ENCODE measurements at places on chromosomes 1 and 21.

GRCh38 chr1:117607471-117607870 lies 1.6 kb downstream of the TENT5C start:
- DNase-seq, result no peak

- no peak for DNase-seq
Observed at GRCh38 chr1:39132505-39133339, 71.8 kb upstream of the MACF1 start.

DNA sequence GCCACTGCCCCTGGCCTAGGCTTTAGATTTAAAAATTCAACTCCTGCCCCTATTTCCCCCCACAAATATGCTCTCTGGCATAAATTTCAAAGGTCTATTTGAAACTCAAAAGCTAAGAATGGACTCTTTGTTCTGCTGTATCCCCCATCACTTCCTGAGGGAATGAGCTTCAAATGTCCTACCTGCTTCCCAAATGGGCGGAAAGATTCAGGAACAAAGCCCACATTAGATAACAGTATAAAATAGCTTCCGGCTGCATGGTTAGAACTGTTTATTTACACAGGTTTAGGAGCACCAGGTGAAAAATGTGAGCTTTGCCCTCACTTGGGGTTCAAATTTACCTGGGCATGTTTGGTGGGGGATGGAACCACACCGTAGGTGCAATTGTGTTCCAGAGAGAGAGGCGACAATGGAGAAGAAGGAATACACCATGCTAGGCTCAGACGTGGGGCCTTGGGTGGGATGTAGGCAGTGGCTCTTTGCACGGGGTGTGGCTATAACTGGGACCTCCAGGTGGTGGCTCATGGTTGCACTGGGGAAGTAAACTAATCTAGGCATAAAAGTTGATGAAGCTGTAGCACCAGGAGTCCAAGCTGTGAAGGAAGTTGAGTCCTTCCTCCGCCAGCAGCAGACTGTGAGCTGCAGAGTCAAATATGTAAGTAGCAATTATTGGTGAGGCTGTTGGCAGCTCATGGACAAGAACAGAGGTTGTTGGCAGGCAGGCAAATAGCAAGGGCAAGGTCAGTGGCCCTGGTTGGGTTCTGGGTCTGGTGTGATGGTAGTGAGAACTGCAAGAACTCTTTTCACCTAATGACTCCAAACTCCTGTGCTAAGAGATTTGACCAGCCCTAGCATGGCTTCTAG lies 41.5 kb upstream of the SRSF10 start:
- DNase-seq, result no peak

GRCh38 chr1:47694011-47694890 lies 256.4 kb downstream of the FOXD2 start:
- DNase-seq, result no peak

- no peak for DNase-seq
Observed at GRCh38 chr1:85504417-85504816, 39.5 kb upstream of the DDAH1 start.

GRCh38 chr1:237048803-237049202 lies 6.8 kb downstream of the RYR2 start:
- no peak for DNase-seq

- no peak for DNase-seq
Observed at GRCh38 chr1:41566274-41566885, 81.9 kb upstream of the EDN2 start.

DNA sequence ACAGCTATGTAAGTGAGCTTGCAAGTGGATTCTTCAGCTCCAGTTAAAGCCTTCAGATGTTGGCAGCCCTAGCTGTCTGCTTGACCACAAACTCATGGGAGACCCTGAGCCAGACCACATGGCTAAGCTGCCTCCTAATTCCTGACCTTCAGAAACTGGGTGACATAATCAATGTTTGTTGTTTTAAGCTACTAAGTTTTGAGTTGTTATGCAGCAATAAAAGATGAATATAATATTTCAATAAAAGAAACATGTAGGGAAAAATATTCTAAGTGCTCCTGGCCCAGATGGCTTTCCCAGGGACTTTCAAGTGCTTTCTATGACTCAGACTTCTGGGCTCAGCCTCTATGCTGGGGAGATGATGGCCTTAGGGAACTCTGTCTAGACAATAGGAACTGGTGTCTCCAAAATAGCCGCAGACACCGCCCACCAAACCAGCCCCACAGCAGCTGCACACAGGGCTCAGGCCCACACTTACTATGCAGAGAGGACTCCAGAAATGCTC lies 20.3 kb upstream of the AZIN2 start:
- DNase-seq, result peak; percentile 67

- peak; percentile 75 for DNase-seq
Observed at GRCh38 chr1:6014130-6014999, 22.1 kb upstream of the NPHP4 start.

DNA sequence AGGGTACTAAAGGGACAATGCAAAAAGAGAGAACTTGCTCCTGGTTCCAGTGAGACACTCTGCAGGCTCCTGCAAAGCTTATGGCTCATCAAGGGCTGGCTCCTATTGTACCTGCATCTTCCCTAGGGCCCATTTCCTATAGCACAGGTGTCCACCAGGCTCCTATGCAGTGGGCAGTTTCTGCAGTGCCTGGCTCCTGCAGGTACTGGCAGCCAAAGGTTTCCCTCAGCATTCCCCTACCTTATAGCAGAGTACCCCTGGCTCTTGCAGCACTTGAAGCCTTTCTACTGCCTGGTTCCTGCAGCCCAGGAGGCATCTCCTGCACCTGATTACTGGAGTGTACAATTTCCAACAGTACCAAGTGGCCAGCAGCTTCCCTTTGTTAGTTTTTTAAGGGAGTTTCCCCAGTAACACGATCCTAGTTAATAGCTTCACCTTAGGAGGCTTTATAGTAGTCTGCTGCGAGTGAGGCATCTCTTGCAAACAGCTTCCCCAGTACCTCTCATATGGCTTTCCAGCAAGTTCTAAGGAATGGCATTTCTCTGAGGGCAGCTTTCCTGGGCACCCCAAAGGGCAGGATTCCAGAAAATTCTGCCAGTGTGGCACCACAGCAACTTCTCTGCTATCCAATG lies 141.7 kb downstream of the DENND1B start:
- DNase-seq, result no peak

DNA sequence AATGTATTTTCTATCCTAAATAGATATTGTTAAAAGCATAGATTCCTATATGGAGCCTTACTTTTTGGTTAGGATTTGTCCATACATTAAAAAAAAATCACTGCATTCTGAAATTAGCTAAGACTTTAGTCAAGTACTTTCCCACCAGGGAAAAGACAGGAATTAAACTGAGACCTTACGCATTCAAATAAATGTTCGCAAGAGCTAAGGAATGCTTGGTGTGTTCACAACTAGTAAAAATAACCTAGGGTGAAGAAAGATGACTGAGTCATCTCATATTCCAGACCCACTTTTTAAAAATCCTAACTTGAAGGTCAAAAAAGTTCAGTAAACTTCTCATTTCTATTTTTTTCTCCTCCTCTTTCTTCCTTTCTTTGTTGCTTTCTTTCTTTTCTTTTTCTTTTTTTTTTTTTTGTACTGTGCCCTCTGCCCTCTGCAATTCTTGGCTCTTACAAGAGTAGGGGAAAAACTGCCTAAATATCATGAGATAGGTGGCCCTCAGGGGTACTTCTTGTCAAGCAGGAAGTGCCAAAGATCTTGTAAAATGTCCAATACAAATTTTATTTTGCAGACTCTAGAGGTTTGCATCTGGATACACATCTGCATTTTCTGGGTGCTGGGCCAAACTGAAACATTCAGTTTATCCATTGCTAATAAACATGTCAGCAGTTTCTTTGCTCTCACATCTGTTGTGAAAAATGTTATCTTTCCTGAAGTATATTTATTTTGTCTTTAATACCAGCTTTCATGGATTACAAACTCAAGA lies 121.4 kb upstream of the GORAB start:
- DNase-seq, result no peak

DNA sequence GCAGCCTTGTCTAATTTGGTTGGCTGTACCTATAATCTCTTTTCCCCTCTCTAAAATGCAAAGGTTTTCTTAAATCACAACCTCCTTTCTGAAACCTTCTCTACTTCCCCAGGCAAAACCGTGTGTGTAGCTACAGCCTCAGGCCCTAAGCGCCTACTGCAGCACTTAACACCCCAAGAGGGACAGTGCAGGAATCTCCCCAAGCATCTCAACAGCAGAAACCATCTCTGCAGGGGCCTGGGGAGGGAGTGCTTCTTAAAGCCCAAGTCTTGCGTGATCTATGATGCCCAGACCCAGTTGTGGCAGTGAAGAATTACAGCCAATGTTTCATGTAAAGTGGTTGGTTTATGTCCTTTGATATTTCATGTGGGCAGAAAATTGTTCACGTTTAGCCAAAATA lies 159.3 kb downstream of the DSCAM start:
- DNase-seq, result no peak

GRCh38 chr1:148263906-148264255 lies 111.8 kb upstream of the NBPF11 start:
- DNase-seq, result no peak

GRCh38 chr1:119251751-119252150 lies 111.3 kb upstream of the WARS2 start:
- no peak for DNase-seq

- DNase-seq, result no peak
Observed at GRCh38 chr1:65615859-65616258, 176.8 kb upstream of the PDE4B start.

DNA sequence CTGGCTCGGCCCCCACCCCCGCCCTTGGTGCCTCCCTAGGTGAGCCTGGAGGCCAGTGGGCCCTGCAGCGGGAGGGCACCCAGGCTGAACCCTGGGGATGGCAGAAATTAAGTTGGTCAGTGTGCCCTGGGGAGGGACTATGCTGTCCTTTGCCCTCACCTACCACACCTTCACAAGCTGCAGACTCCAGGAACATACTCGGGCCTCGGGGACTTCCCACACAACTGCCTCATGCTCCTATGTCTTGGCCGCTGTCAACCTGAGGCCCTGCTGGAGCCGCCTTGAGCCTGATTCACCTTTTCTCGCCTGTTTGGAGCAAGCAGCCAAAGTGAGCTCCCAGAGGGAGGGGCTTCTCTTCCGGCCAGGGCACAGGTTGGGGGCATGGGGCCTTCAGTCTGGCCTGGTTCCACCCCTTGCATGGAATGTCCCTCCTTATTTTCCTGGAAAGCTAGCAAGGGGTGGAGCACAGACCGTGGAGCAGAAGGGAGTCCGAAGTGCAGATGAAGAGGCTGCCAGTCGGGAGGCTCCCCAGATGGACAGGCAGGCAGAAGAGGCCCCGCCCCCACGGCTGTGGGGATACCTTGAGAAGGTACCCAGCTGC lies 24.7 kb downstream of the KNCN start:
- no peak for DNase-seq

DNA sequence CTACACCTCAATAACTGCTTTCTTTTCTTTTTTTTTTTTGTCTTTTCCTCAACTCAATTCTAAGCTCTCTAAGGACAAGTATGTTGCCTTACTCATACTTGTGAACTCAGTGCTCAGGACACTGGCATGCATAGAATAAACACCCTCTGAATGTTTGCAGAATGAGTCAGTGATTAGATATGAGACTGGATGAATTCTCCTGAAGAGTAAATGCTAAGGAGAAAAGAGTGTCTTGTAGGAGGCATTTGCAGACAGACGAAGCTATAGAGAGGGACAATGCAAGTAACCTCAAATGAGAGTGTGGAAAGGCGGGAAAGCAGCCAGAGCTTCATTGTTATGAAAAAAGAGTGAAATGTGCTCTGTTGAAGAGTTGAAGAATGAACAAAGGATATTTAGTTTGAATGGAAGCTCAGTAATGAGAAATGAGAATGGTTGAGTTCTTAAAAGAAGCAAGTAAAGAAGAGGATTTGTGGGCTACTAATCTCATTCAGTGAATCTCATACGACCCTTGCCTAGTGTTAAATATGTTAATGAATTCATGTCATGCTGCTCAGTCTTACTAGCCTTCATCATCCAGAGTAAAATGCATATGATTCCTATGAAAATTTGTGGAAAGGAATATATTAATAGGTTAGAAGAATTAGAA lies 166.1 kb upstream of the DPYD start:
- no peak for DNase-seq

- no peak for DNase-seq
Observed at GRCh38 chr1:14605945-14606344, 7.5 kb downstream of the KAZN start.

GRCh38 chr1:29879217-29879616 lies 642.9 kb downstream of the PTPRU start:
- DNase-seq, result no peak

DNA sequence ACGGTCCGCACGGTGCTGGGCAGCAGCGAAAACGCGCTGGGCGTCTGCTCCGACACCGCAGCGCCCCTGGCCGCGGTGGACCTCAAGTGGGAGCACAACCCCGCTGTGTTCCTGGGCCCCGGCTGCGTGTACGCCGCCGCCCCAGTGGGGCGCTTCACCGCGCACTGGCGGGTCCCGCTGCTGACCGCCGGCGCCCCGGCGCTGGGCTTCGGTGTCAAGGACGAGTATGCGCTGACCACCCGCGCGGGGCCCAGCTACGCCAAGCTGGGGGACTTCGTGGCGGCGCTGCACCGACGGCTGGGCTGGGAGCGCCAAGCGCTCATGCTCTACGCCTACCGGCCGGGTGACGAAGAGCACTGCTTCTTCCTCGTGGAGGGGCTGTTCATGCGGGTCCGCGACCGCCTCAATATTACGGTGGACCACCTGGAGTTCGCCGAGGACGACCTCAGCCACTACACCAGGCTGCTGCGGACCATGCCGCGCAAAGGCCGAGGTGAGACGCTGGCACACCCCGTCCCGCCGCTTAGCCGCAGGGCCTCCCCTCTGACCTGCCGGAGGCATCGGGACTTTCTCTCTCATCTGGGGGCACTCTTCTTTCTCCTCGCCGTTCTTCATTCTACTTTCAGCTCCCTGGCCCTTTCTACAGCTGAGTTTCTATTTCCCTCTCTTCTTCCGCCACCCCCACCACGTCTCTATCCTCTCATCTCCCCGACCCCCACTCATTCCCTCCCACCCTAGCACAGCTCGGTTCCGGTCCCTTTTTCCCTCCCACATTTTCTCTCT lies 1.0 kb downstream of the NPR1 start:
- DNase-seq, result peak; percentile 55
